Pericardium fibroblast (primary cell): ENCODE measurements at places on chromosomes 13 and 19. TPM values are rescaled to one million over a fixed set of nuclear protein-coding genes. Genes with fewer than 3 reads are reported as not detected.

NEK5 gene
- not detected in 2 replicates for total RNA-seq

OR7G2 gene
- not detected in 2 replicates for total RNA-seq

CASP14 gene
- not detected in 2 replicates for total RNA-seq

TRMT1 gene
- 23.3 and 38.0 TPM in 2 replicates for total RNA-seq

EHD2 gene
- total RNA-seq, result 244 and 274 TPM in 2 replicates

LIG4 gene
- total RNA-seq, result 3.5 and 5.0 TPM in 2 replicates

PTH2 gene
- not detected in 2 replicates for total RNA-seq

ZNF549 gene
- 3.8 and 3.9 TPM in 2 replicates for total RNA-seq

ZNF221 gene
- 4.3 and 6.3 TPM in 2 replicates for total RNA-seq

TNNT1 gene
- total RNA-seq, result 5.4 and 9.0 TPM in 2 replicates

LRFN3 gene
- 8.6 and 9.7 TPM in 2 replicates for total RNA-seq

ZNF626 gene
- 6.9 and 7.4 TPM in 2 replicates for total RNA-seq

PLIN5 gene
- 1.1 TPM in 1 of 2 replicates, not detected in the other for total RNA-seq

C19orf73 gene
- total RNA-seq, result 3.2 and 12.3 TPM in 2 replicates

SCAMP4 gene
- 102 and 104 TPM in 2 replicates for total RNA-seq

KCNN1 gene
- total RNA-seq, result 0.51 TPM in 1 of 2 replicates, not detected in the other

KLK7 gene
- total RNA-seq, result not detected in 2 replicates
